ENCODE measurements at places on chromosomes 4 and X.

GRCh38 chr4:3345384-3345783 lies 52.6 kb downstream of the RGS12 start:
- DNase-seq, result no peak

- no peak for DNase-seq
Observed at GRCh38 chr4:27828843-27829242, 968.2 kb downstream of the STIM2 start.

DNA sequence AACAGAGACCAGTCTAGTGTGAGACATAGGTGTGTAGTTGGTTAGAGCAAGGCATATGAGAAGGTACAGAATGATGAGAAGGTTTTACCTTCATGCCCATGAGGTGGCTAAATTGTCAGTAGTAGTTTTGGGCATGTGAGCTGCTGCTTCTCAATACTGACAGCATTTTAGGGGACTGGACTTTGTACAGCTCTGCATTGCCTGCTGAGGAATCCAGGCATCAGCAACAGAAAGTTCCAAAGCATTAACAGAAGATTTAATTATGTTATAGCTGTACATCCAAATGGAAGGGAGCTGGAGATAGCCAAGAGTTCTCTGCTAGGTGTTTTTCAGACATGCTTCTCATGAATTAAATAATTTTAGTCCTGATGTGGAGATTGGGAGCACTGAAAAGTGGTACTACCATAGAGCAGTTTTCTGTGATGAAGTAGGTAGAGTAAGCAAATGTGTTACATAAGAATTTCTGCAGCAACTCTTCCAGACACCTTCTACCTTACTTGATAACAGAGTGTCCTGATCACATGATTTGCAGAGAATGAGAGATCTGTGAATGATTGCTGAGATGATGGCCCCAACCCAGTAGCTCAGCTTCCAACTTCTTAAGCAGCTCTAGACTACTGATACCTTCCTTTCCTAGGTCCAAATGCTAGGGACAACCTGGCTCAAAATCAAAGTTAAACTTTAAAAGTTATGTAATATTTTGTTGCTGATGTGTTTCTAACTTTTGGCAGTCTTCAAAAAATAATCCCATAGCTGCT lies 30.4 kb downstream of the FNIP2 start:
- no peak for DNase-seq

DNA sequence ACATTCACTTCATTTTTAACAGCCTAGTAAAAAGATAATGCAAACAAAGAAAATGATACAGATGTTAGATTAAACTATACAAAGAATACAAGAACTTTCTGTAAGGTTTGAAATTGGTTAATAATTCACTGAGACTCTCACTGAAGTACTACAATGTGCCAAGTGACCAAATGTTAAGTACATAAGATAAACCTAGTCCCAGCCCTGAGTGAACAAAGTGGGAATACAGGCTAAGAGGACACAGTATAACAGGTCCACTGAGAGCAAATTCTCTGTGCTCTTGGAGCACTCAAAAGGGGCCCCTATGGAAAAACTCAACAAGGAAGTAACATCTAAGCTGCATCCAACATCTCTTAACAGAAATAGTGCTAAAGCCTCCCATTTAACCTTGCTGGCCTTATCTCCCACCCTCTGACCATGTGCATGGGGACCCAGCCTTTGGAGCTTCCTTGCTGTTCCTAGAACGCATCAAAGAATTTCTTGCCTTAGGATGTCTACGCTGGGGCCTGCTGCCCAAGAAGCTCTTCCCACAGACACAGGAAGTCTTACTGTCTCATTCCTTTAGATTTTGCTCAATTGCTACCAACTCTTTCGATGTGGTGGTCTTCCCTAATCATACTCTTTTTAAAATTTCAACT lies 113.4 kb downstream of the ZAR1 start:
- no peak for DNase-seq

GRCh38 chr4:37981425-37981824 lies 21.2 kb downstream of the PTTG2 start:
- DNase-seq, result no peak

DNA sequence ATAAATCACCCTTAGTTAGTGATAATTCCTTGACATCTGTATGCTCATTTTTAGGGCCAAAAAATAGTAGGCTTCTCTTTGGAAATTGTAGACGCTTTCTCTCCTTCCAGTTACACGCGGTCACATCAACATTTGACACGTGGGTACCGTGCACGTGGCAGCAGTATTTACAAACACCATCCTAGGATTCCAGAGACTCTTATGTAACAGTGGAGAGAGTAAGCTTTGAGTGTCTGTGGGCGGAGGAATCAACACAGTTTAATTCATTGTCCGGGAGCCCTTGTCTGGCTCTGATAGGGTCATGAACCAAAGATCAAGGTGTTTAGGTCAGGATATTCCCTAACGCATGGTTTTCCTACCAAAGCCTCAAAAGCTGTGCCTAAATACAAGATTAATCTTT lies 12.2 kb downstream of the TET2 start:
- no peak for DNase-seq

DNA sequence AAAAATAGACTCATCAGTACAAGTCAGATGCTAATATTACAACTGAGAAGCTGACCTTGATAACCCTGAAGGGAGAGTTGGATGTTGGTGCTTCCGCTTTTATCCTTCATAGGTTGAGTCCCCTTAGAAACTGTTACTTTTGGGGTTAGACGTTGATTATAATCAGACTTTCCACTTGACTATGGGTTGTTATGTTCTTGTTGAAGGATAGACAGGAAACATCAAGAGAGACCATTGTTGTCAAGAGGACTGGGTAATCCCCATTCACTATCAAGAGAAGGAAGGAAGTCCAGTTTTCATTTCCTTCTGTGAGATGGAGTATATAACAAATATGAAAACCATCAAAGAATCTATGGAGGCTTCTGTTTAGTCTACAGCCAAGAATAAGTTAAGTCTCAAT lies 229.9 kb upstream of the AFF2 start:
- DNase-seq, result no peak

DNA sequence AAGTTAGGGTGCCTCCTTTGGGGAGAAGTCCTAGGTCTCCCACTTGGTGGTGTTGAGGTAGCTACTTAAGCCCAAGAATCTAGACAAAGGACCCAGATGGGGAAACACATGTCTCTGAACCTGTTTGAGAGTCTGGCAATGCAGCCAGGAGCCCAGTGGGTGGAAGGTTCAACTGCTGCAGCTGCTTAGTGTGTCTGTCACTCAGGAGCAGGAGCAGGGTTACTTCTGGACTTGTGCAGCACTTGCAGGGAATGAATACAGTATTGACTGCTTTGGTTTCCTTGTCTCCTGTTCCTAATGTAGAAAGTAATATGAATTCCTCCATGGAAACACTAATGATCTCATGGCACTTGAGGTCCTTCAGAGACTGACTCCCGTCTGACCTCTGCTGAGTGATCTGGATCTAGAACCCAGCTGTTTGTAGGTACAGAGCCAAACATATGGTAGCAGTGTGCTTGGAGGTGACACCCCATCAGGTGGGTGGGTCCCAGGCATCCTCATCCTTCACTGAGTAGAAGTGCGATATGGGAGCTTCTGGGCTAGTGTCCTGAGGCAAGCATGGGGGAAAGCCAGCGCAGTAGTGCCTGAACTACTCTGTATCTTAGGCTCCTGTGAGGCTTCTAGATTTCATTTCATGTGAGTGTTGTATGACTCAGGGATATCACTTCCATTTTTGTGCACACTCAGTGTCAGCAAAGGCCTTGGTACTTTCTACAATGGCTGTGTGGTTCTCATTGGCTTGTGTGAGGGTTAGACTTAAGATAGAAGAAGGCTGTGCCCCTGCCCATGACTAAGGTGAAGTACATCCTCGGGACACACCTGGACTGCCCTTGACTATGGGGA lies 85.0 kb upstream of the WDR1 start:
- no peak for DNase-seq

- DNase-seq, result no peak
Observed at GRCh38 chr4:151921386-151921785, 160.6 kb upstream of the GATB start.

- no peak for DNase-seq
Observed at GRCh38 chrX:2989565-2989964, 16.8 kb upstream of the ARSH start.

DNA sequence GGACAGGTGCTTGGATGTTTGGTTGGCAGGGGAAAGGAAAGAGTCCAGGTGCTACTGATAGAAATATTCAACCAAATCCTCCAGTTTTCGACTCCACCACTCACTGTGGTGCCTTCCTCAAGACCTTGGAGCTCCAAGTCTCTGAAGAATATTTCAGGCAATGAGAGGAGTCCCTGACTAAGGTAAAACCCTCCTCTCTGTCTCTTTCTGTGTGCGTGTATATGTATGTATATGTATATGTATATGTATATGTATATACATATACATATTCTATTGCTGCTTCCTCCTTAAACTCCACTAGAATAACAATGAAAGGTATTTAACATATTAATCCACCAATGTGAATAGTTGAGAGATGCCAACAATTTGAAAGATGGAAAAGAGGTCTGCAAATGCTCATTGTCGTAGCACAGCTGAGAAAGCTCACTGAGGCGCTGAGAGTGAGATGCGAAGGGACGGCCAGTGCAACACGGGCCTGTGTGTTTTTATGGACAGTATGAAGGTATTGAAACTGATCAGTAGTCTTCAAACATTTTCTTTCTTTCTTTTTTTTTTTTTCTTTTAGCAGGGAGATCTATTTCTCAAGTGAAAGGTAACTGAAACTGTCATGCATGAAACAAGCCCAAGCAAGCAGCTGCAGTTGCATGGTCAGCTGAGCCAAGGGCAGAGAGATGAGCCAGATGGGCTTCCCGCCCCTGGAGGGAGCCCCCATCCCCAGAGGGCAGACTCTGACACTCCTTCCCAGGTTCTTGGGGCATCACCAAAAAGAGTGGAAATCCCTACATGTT lies 41.1 kb upstream of the HS3ST1 start:
- no peak for DNase-seq

DNA sequence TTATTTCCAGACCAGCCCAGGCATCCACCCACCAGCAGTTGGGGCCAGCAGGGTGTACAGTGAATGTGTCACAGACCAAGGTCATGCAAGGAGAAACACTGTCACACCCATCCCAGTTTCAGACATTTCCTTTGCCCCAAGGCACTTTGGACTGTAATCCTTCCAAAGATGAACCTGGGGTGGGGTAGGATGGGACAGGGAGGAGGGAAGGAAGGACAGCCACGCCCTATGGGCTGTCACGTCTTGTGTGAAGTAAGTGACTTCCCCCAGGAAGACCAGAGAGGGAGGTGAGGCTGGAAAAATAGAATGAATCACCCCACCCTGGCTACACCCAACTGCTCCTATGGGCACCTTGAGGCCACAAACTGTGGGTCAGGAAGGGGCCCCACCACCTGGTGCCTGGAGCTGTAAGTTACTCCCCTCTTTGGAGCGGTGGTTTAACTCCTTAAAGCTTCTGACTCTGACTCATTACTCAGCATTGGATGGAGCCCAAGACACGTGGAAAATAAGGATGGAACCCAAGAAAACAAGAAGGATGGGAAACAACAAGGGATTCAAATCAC lies 349.9 kb upstream of the KLF3 start:
- no peak for DNase-seq

DNA sequence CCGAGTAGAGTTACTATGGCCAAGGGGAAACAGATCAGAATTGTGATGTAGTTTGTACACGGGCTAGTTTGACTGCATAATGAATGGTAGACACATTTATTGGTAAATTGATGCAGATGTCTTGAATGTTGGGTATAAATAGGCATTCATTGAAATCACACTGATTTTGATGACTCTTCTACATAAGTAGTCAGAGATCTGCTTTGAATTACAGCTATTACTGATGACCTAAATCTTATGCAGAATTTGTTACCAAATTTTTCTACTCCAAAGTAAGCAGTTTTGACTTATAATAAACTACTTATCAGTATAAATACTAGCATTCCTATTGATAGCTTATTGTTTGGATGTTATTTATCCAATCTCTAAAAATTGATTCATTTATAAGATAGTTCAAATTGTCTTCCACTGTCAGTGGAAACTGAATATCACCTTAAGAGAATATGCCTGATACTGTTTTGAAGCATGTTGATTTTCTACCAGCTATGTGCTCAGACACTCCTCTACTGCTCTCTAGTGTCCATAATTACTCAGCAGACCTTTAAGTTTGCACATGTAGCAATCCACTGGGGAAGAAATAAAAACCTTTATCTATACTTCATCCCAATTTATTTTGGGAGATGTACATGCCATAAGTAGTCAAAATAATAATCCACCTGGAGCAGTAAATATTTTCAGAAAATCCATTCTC lies 120.3 kb downstream of the RASL11B start:
- DNase-seq, result peak; percentile 38

GRCh38 chrX:96861661-96862060 lies 22.0 kb upstream of the RPA4 start:
- no peak for DNase-seq

GRCh38 chr4:5783486-5783885 lies 72.5 kb downstream of the EVC start:
- no peak for DNase-seq

GRCh38 chrX:55057675-55058249 lies 17.1 kb upstream of the PAGE2B start:
- DNase-seq, result peak; percentile 40

- no peak for DNase-seq
Observed at GRCh38 chr4:156098805-156099204, 145.1 kb upstream of the CTSO start.

GRCh38 chrX:125378770-125379169 lies 59.1 kb downstream of the TEX13C start:
- no peak for DNase-seq

GRCh38 chrX:130172127-130172845 lies 524 bp downstream of the RAB33A start:
- DNase-seq, result no peak

DNA sequence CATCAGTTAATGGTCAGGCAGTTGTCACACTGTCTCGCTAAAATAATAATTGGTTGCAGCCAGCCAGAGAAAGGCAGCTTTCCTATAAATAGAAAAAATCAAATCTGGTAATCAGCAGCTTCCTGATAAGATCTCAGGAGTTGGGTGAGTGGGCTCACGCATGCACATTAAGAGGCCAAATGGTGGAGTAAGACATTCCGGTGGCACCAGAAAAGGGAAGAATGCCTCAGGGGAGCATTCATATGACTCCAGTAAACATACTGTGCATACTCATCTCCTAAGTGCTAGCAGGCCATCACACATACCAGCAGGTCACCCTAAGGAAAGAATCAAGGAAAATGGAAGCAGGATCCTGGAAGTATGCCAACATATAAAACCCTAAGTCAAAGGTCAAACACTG lies 40.1 kb downstream of the UGT2B15 start:
- no peak for DNase-seq

DNA sequence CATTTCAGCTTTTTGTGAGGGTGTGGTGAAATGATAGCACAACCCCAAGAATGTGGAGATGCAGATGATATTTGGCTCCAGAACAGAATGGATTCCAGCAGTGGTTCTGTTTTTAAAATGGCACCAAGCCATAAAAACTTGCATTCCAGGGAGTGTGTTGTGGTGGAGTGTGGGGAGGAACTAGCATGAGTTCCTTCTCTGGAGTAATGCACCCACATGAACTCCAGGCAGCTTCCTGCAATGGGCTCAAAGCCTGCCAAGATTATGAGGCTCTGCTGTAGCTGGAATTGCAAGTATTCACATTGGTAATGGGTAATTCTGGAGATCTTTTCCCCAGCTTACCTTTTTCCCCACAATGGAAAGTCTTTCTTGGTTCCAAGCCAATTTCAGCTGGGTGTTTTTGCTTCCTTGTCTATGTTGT lies 161.4 kb downstream of the RAB28 start:
- DNase-seq, result no peak
